Stimulated activated CD4-positive, alpha-beta T cell treated with anti-CD3 and anti-CD28 coated beads, Interleukin-1b, Interleukin-23, amount 100 ng/mL, for 4 hours (primary cell): ENCODE measurements at places on chromosomes 3 and 15.

- no peak for DNase-seq
Observed at GRCh38 chr3:141273700-141274410, 42.2 kb downstream of the PXYLP1 start.

GRCh38 chr15:49145651-49146609 is 9.5 kb downstream of the COPS2 start:
- DNase-seq: no peak

- no peak for DNase-seq
Observed at GRCh38 chr3:184953401-184953800, 141.4 kb downstream of the VPS8 start.

DNA sequence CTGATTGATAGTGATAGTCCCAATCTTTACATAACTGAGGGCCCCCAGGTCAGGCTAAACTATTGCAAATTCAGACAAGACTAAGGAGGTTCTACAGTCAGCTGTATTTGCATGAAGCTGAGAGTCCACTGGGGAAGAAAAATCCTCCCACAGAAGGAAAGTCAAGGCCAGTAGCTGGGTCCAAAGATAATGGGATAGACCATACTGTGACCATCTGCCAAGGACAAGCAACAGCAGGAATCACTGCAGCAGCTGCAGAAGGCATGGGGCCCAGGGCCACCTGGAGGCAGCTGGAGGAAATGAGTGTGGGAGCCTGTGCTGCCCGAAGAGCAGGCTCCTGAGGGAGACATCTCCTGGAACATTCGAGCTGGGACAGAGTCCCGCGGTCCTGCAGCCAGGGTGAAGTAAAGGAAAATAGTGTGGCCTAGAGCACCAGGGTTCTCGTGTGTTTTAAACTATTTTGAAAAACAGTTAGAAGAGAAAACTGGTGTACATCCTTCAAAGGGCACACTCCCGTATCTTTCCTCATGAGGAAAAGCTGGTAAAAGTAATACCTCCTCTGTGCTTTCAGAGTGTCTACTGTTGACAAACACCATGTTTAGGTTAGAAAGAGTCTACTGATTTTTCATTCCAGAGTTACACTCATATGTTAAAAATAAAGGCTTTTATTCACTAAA is 13.2 kb upstream of the TMEM212 start:
- no peak for DNase-seq

GRCh38 chr15:65355988-65356353 is 21.8 kb downstream of the IGDCC3 start:
- DNase-seq: no peak

- DNase-seq: no peak
Observed at GRCh38 chr3:177589041-177589650, 391.9 kb upstream of the TBL1XR1 start.

GRCh38 chr3:15942462-15942861 is 144.7 kb upstream of the ANKRD28 start:
- DNase-seq: no peak

DNA sequence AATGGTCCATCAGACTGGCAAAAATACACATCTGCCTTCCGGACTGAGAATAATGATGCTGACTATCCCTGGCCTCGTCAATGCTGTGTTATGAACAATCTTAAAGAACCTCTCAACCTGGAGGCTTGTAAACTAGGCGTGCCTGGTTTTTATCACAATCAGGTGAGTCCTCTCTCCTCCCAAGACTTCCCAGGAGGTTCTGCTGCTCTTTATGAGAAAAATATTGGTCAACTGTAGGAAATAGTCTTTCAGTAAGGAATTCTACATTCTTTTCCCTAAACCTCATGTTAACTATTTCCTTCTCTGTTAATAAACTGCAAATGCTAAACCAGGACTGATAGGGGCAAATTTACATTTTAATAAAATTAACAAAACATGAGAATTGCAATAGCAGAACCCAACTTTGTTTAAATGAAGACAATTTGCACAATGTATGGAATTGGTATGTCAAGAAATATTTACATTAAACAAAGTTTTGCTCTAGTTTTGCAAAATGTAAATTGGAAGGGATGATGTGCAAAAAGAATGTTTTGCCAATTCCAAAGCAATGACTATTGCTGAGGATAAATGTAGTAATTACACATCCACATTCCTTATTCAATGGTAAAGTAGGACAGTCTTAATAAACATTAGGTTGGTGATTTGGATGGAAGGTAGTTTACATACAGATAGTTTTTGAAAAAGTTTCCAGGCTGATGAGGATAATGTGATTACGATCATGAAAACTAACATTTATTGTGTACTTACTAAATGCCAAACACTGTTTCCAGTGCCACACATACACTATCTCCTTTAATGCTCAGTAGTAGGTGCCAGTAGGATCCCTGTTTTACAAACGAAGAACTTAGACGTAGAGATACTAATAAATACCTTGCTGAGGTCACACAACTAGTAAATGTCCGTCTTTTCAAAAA is 21.1 kb downstream of the UPK1B start:
- DNase-seq: no peak

- no peak for DNase-seq
Observed at GRCh38 chr3:18438586-18438985, 13.4 kb upstream of the SATB1 start.

GRCh38 chr15:89401631-89402517 is 67.2 kb upstream of the POLG start:
- DNase-seq: no peak
